ENCODE measurements at places on chromosomes 16 and 17.

DNA sequence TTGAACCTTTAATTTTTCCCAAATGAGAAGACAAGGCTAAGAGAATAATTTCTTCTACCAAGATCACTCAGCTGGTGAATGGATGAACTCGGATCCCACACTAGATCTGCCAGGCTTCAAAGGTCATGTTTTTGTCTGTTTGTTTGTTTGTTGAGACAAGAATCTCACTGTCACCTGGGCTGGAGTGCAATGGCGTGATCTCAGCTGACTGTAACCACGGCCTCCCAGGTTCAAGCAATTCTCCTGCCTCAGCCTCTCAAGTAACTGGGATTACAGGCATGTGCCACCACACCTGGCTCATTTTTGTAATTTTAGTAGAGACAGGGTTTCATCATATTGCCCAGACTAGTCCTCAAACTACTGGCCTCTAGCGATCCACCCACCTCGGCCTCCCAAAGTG lies 6.6 kb downstream of the ZNF19 start:
- no peak for DNase-seq

DNA sequence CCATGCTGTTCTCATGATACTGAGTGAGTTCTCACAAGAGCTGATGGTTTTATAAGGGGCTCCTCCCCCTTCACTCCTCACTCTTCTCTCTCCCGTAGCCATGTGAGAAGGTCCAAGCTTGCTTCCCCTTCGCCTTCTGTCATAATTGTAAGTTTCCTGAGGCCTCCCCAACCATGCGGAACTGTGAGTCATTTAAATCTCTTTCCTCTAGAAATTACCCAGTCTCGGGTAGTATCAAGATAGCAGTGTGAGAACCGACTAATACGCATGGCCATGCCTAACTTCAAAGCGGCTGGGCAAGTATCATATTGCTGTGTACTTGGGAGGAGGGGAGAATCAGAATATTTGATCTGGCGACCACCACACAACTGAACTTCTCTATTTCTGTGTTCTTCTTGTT lies 88.3 kb downstream of the PRKCB start:
- DNase-seq, result no peak

DNA sequence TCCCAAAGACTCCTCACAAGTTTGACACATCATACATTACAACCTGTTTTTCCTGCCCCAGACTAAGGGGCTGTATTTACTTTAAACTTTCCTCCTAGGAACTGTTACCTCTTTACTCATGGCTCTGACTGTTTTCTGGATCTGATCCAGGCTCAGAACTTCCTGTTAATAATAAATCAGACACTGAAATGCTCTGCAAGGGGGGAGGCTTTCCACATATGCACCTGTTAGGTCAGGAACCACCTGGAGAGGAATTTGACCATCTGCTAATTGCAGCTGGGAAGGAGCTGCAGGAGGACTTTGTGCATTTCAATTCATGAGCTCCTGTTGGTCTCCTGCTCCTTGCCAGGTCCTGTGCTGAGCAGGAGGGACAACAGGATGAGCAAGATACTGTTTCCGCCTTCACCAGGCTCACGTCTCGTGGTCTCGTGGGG lies 476.9 kb upstream of the CDH5 start:
- no peak for DNase-seq

GRCh38 chr16:5906351-5906750 lies 808.8 kb upstream of the EEF2KMT start:
- no peak for DNase-seq

GRCh38 chr17:75428543-75429469 lies 23.3 kb upstream of the GRB2 start:
- peak; percentile 71 for DNase-seq

DNA sequence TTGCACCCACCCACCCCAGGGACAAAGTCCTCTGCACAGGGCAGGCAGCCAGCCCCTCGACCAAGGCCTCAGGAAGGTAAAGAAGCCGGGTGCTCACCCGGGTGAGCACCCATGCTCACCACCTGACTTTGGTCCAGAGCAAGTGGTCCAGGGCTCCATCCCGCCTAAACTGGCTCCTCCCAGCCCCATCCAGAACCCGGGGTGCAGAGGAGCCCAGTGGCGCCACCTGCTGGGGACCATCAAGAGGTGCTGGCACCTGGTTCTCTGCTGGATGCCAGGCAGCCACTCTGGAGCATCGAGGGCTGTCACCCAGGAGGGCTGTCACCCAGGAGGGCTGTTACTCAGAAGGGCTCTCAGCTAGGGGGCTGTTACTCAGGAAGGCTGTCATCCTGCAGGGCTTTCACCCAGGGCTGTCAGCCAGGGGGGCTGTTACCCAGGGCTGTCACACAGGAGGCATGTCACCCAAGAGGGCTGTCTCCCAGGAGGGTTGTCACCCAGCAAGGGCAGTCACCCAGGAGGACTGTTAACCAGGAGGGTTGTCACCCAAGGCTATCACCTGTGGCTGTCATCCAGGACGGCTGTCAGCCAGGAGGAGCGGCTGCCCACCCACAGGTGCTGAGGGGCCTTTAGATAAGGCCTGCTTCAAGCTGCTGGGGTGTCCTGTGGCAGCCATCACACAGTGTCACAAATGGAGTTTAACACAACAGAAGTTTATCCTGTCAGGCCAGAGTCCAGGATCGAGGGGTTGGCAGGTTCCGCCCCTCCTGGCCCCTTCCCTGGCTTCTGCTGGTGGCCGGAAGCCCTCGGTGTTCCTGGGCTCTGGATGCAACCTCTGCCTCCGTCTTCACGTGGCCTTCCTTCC lies 98.5 kb downstream of the TNFRSF13B start:
- no peak for DNase-seq

DNA sequence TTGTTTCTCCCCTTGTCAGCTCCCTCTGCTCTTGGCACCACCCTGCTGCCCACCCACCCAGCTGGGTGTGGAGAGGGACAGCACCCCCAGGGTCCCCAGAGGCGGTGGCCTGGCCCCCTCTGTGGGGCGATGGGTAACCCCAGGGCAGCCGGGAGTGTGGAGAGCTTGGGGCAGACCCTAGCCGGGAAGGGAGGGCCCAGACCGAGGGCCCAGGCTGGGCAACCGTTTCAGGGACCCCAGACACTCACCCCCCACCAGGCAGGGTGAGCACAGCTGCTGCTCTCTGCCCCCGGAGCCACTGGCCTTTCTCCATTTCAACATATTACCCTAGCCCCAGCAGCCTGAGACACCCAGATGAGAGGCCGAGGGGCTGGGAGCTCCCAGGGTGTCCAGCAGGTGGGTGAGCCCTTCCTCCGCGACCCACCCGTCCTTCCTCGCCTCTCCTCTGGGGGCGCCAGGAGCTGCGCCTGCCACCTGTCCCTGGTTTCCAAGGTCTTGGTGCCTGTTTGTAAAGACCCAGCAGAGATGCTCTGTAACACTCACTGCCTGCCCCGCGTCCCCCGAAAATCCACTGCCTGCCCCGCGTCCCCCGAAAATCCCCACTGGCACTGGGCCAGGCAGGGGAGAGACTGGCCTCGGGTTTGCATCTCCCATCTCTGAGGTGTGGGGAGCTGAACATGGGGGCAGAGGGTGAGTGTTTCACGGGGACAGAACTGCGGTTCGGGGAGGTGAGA lies 45.4 kb downstream of the BAHCC1 start:
- no peak for DNase-seq

GRCh38 chr17:69339937-69340336 lies 13.0 kb upstream of the ABCA5 start:
- DNase-seq, result no peak

DNA sequence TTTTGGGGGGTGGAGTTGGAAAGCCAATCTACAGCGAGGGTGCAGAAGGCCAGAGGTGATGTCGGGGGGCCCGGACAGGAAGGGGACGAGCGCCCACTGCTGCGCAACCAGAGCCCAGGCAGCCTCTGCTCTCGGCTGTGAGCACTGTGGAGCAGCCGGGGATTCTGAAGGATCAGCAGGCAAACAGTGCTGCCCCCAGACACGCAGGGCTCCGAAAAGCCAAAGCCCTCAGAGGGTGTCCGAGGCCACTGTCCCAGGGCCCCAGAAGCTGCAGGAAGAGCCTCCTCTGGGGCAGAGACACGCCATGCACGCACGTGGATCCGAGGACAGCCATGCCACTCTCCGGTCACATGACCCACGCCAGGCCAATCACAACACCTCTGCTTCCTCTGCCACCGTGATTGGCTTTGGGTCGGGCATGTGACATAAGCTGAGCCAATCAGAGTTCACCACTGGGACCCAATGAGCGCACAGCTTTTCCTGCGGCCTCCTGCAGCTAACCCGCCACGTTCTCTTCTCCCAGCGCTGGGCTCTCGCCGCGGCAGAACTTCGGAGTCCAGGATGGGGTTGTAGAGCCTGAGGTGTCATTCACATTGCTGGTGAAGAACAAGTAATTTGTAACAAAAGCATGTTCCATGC lies 40.7 kb downstream of the ACTG1 start:
- peak; percentile 95 for DNase-seq

- DNase-seq, result no peak
Measured at GRCh38 chr17:12545877-12546513, 119.7 kb upstream of the MYOCD start.

- no peak for DNase-seq
Measured at GRCh38 chr17:59219992-59220327, 351 bp upstream of the GDPD1 start.

- no peak for DNase-seq
Measured at GRCh38 chr17:2275722-2276121, 27.9 kb downstream of the SMG6 start.

- no peak for DNase-seq
Measured at GRCh38 chr17:33497623-33498022, 204.5 kb upstream of the ASIC2 start.

GRCh38 chr17:63249256-63250004 lies 196.7 kb downstream of the CYB561 start:
- DNase-seq, result no peak

GRCh38 chr16:11542069-11542744 lies 44.5 kb downstream of the LITAF start:
- DNase-seq, result no peak

DNA sequence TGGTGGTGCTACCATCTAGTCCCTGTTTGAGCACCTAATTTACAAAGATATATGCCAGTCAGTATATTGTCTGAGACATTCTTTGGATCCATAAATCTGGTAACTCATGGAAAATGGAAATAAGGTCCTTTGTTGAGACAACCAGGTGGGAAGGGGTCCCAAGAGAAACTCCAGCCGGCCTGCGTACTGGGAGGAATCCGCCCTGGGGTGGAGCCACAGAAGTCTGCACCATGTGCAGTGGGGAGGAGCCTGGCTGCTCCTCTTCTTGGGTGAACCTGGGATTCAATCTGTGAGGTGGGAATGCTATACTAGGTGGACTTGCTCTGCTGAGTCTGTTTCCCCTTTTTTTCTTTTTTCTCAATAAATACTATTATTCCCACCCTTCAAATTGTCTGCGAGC lies 339.2 kb upstream of the TNRC6C start:
- no peak for DNase-seq

- DNase-seq, result no peak
Measured at GRCh38 chr16:85227946-85228862, 115.9 kb upstream of the CIBAR2 start.

DNA sequence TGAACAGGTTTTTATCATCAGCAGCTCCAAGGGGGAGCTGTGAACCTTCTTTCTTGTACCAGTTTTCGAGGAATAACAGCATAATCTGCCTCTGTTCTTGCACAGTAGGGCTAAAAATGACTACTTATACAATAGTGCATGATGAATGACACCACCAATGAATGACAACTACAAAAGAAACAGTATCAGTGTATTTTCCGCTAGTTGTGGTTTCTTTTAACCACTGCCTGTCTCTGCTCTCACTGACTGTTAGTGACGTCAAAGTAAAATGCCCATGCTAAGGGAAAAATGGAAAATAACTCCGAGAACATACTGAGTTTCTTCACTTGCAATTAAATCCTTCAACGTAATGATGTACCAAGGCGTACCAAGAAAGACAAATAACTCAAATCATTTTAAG lies 294.9 kb downstream of the MAP2K6 start:
- DNase-seq, result no peak

- DNase-seq, result no peak
Measured at GRCh38 chr16:60142619-60143347, 1408.7 kb upstream of the GOT2 start.

GRCh38 chr17:79006046-79006445 lies 3.5 kb downstream of the CANT1 start:
- DNase-seq, result peak; percentile 16

DNA sequence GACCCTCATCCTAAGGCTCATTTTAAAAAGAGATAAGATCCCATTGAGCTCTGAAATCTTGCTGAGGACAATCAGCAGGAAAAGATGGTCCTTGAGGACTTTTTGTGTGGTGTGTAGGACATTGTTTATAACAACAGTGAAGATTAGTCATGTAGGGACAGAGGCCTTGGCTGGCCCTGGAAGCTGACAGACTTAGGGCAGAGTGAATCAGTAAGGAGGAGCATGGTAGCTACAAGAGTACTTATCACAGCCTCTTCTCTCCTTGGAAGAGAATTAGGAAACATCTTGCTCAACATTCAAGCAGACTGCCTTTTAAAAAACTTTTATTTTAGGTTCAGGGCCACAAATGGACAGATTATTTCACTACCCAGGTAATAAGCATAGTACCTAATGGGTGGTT lies 665.9 kb upstream of the SALL1 start:
- no peak for DNase-seq

- no peak for DNase-seq
Measured at GRCh38 chr16:73354434-73354833, 306.5 kb upstream of the ZFHX3 start.

DNA sequence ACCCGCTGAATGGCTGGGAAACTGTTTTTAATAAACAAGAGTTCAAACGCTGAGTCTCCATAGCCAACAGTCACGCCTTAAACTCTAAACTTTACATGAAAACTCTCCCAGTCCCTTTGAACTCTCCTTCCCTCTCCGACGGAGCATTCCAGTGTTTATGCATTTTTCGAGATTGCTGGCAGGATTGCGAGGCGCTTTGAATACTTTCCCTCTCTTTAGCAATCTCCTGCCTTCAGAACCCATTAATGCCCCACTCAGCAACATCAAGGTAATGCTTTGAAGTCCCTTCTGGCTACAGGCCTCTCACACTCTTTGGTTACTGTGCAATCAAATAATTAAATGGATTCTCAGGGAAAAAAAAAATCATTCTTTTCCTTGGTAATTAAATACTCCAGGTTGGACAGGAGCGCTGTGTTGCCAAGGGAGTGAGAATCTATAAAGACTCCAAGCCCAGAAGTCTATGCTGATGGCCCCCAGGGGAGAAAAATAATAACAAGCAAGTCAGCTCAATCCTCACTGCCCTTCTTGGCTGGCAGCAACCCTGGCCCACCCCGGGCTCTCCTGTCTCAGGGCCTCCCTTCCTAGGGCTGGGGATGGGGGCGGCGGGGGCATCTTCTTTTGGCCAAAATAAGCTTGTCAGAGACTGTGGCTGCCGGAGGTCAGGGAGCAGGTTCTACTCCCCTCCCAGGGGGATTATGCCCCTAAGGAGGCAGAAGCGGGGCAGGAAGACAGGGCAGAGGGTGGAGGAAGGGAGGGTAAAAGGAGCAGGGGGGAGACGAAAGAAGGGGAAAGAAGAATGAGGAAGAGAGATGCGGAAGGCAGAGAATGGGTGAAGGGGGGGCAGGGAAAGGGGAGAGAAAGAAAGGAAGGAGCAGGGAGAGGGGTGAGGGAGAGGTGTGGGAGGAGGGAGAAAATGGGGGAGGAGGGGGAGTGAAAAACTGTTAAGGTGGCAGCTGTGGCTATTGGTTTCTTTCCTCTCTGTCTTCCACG lies 45.2 kb downstream of the AXIN2 start:
- DNase-seq, result no peak
